ENCODE measurements at places on chromosomes 4 and X.

GRCh38 chr4:56424697-56425514 is 10.5 kb downstream of the PPAT start:
- no peak for DNase-seq

DNA sequence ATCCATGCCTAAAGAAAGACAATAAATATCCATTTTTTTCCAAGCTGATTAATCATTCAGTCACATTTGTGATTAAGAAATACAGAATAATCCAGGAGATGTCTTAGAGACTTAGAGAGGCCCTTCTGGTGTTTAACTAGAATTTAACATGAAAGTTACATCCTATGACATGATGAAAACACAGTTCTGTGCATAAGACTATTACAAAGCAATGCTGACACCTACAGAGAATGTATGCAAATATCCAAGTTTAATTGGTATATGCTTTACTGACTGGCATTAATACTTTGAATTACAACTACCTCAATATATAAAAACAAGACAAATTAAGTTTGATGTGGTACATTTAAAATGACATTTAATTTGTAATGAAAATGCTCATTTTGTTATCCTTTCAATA is 17.8 kb upstream of the TLL1 start:
- DNase-seq: no peak

- no peak for DNase-seq
Observed at GRCh38 chr4:4848540-4848939, 10.9 kb upstream of the MSX1 start.

DNA sequence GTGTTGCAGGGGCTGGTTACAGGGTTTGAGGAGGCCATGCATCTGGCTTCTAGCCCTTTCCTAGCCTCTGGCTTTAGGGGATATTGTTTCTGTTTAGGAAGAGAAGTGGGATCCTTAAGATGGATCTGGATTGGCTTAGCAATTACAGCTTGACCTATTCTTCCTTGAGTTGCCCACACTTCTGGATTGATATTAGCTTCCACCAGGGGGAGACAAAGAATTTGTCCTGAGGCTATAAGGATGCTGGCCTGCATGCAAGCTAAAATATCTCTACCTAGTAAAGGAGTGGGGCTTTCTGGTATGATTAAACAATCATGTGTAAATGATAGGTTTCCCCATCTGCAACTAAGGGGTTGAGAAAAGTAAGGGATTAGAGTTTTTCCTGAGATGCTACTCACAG is 117.2 kb downstream of the TEX13C start:
- DNase-seq: peak; percentile 4

GRCh38 chrX:585115-585808 is 45.3 kb upstream of the SHOX start:
- DNase-seq: no peak

GRCh38 chr4:186249785-186250754 is 15.9 kb upstream of the F11 start:
- DNase-seq: peak; percentile 31

- DNase-seq: no peak
Observed at GRCh38 chrX:50565718-50566117, 95.1 kb upstream of the DGKK start.

- DNase-seq: no peak
Observed at GRCh38 chr4:6184169-6184568, 16.2 kb downstream of the JAKMIP1 start.

DNA sequence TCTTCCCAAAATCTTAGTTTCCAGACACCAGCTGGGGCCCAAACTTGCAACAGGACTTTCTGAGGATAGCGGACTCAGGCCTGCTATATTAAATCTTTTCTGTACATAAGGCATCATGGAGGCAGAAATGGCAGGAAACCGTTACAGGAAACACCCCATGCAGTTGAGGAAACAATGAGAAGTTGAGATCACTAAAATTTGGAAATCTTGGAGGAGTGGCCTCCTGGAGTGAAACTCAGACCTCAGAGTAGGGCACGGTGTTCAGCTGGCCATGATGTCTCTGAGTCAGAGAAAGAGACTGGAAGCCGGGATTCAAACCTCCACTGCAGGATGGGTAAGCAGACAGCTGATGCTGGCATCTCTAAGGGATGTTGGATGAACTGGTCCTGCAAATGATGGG is 372.6 kb upstream of the CTSO start:
- DNase-seq: no peak

GRCh38 chrX:11010476-11010875 is 100.7 kb upstream of the HCCS start:
- DNase-seq: no peak

DNA sequence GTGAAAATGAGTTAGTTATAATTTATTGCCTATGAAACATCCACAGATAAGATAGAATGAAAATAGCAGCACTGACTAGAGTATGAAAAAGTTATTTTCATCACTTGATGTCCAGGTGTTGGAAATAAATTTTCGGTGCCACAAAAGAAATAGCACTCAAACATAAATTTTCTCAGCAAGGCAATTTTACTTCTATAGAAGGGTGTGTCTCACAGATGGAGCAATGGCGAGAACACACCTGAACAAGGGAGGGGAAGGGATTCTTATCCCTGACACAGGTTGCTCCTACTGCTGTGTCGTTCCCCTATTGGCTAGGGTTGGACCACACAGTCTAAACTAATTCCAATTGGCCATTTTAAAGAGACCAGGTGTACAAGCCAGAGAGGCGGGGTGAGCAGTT is 13.3 kb upstream of the VAMP7 start:
- no peak for DNase-seq

- DNase-seq: no peak
Observed at GRCh38 chr4:99436976-99437722, 2.0 kb upstream of the ADH7 start.

DNA sequence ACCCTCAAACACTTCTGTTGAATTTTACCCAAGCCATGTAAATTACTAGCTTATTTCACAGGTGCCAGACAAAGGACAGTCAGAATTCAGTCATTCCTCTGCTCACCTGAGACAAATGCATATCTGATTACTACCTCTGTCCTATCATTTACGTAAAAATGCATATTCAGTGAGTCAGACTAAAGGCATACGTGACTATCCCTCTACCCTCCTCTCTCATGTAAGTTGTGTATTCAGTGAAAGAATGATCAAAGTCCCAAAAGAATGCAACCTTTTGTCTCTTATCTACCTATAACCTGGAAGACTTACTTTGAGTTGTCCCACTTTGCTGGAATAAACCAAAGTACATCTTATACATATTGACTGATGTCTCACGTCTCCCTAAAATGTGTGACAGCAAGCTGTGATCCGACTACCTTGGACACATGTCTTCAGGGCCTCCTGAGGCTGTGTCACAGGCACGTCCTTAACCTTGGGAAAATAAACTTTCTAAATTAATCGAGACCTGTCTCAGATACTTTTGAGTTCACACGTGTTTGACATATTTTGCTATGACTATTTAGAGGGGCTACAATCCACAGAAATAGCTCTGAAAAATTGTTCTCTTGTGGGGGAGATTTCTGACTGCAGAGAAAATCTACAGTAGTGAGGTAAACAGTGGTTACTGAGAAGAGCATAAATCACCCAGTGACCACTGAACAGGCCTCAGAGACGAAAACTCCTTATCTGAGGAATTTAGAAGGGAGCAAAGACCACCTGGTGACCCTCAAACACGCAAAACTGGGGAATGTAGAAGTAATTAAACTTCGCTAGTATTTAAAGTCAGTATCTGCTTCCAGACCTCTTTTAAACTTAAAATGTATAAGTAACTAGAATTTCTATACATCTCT is 1575.8 kb downstream of the STIM2 start:
- no peak for DNase-seq

GRCh38 chr4:145865274-145865941 is 73.2 kb downstream of the ZNF827 start:
- DNase-seq: no peak

DNA sequence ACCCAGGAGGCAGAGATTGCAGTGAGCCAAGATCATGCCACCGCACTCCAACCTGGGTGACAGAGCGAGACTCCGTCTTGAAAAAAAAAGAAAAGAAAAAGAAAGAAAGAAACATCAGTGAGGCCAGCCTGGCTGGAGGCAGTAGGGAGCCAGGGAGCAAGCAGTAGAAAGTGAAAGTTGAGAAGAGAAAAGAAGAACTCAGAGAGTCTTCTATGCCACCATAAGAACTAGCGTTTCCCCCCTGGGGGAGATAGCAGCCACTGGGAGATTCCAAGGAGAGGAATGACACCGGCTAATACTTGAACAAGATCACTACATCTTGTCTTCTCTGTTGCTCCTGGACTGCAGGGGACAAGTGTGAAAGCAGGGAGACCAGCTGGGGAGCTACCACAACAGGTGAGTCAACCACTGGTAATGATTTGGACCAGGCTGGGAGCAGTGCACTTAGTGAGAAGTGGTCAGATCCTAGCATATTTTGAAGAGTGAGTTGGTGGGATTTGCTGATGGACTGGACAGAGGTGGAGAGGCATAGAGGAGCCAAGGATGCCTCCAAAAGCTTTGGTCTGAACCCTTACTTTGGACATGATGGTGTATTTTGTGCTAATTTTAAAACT is 33.4 kb downstream of the SLC2A9 start:
- no peak for DNase-seq

GRCh38 chr4:71406459-71406963 is 67.7 kb downstream of the SLC4A4 start:
- peak; percentile 22 for DNase-seq
